Activated CD4-positive, alpha-beta T cell treated with anti-CD3 and anti-CD28 coated beads for 36 hours (primary cell): ENCODE measurements at places on chromosomes 5 and 9. TPM values are rescaled to one million over a fixed set of nuclear protein-coding genes. Genes with fewer than 3 reads are reported as not detected.

DNA sequence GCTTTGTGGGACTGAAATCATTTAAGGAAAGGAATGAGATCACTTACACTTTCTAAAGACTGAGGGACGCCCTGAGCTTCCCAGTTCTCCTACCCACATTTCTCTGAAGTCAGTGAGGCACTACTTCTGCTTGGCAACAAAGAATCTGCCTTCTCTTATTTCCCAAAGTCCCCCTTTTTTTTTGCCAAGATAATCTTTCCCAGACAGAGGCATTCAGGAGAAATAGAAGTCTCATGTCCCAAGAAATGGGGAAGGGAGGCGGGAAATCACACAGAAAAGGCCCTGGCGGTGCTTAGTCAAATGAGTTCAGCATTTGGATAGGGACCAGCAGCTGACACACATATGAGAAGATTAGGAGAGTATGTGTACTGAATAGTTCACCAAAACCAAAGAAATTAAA, 159.7 kb downstream of the MUSK start:
- no peak overlapping the region for H3K4me3 ChIP-seq
- no peak overlapping the region for H3K27ac ChIP-seq
- H3K27me3 ChIP-seq: peaks cover 2% of the 10 kb centered on the region

Gene LCN1
- total RNA-seq: not detected

DNA sequence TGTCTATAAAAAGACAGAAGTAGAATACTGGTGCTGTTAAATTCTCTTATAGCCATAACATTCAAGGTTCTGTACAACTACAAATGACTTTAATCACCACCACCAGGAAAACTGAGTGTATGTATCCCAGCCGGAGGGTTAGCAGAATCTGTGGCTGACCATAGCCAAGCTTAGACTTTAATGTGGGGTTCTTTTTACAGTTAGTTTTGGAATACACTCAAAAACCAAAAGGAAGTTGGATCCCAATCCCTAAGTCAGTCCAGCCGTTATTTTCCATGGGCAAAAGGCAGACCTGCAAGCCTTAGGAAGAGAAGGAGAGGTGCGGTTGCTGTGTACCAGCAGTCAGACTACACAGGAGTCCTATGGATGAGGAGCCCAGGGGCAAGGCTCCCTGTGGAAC, 179.8 kb downstream of the ENC1 start:
- peaks cover 4% of the 10 kb centered on the region for H3K27me3 ChIP-seq
- no peak overlapping the region for H3K27ac ChIP-seq
- no peaks in the 10 kb centered on the region for H3K36me3 ChIP-seq
- DNase-seq: no peak
- H3K4me1 ChIP-seq: no peaks in the 10 kb centered on the region
- H3K4me3 ChIP-seq: no peak overlapping the region

DNA sequence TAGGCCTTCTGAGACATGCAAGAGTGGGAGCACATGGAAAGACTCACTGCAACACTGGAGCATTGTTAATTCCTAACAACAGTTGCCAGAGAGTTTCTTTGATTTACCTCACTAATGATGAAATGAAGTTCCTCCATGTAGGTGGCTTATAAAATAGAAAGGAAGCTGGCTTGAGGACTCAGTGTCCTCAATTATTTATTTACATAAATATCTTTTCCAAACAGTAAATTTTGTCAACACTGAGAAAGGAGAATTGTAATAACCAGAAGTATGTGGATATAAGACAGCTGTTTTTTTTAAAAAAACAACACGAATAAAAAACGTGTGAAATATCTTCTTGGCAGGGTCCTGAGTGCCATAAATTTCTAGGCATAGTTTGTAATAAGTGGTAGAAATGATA, 9.1 kb upstream of the SLC27A6 start:
- DNase-seq: no peak
- H3K36me3 ChIP-seq: no peaks in the 10 kb centered on the region
- no peaks in the 10 kb centered on the region for H3K4me1 ChIP-seq
- H3K27ac ChIP-seq: no peak overlapping the region
- no peaks in the 10 kb centered on the region for H3K27me3 ChIP-seq

DNA sequence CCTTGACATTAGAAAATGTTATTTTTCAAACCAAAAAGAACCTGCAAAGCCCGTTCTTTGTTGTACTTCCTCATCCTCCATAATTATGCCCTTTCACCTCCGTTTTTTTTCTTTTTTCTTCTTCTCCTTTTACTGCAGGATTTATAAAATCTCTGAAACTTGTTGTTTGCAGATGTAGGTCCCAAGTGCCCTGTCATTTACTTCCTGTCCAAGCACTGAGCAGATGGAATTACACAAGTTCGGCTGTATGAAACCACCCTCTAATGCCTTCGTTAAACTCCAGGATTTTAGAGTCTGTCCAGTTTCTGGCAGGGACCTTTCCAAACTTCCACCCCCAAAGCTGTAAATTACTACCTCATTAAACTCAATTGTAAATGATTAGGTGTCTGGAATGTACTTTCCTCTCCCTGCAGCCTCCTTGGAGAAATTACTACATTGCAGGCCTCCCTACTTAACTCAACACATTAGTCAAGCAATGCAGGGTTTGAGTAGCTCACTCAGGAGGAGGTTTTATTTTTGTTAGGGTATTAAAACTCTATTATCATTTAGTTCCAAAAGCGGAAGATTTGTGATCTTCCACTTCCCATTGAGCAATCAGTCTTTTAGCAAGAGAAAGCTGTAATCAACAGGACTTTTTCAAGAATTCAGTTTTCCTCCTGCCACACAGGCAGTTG, 125.6 kb upstream of the LPAR1 start:
- no peak for DNase-seq
- no peak overlapping the region for H3K4me3 ChIP-seq
- no peak overlapping the region for H3K27ac ChIP-seq
- H3K4me1 ChIP-seq: no peaks in the 10 kb centered on the region
- H3K27me3 ChIP-seq: peaks cover 2% of the 10 kb centered on the region
- H3K36me3 ChIP-seq: no peaks in the 10 kb centered on the region

Gene GTF2H2
- total RNA-seq: 26.9 TPM

DNA sequence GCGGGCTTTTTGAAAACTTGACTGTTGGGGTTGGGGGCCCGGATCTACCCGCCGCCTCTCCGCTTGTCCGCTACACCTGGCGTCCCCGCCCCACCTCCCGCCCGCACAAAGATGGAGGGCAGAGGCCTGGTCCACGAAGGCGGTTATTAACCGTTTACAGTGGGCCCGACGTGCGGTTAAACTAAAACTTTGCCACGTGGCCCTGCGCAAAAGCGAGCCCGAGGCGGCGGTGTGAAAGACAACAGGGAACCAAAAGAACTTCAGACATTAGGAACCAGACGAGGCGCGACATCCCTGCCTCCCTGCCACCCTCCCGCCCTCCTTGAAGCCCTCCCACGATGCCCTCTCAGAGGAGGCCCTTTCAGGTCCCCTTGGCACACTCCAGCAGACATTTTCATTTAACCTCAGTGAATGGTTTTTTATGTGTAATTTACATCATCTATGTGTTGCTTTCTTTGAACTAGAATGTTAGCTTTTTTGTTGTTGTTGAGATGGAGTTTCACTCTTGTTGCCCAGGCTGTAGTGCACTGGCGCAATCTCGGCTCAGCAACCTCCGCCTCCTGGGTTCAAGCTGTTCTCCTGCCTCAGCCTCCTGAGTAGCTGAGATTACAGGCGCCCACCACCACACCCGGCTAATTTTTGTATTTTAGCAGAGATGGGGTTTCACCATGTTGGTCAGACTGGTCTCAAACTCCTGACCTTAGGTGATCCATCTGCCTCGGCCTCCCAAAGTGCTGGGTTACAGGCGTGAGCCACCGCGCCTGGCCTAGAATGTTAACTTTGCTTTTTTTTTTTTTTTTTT, 999 bp upstream of the HNRNPA0 start:
- peaks cover 24% of the 10 kb centered on the region for H3K4me1 ChIP-seq
- H3K27ac ChIP-seq: peak overlapping the region; percentile 97
- peaks cover 35% of the 10 kb centered on the region for H3K36me3 ChIP-seq
- no peak for DNase-seq

DNA sequence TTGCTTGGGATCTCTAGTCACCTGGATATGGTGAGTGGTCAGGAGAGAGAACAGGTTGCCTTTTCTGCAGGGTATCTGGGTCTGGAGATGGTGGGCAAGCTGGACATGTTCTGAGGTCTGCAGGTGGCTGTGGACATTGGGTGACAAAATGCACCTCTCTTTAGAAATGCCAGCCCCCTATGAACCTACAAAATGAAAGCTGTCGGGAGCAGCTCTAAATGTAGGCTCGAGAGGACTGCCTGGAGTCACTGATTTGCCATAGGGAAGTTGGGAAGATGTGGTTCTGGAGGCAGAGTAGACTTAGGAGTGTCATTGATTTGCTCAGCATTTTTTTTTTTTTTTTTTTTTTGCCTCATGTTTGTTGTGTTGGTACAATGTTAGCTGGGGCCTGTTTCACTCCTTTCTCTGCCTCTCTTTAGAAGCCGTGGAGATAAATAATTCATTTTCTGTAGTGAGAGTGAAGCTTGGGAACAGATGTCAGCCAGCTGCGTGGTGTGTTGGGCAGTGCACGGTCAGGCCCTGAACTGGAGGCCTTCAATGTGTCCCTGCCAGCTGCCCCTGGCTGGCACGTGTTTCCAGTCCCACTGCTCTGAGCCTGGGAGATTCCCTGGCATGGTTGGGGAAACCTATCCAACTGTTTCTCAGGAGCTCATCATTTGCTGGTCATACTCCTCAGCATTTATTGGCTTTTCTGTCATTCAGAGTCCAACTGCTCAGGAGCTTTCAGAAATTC, 5.4 kb downstream of the RGS3 start:
- no peak for DNase-seq
- H3K27me3 ChIP-seq: no peaks in the 10 kb centered on the region
- no peaks in the 10 kb centered on the region for H3K36me3 ChIP-seq
- no peak overlapping the region for H3K4me3 ChIP-seq
- no peaks in the 10 kb centered on the region for H3K4me1 ChIP-seq

Gene SPINK1
- total RNA-seq: not detected
